Dorsolateral prefrontal cortex (tissue), 122 donors: ENCODE measurements at places on chromosomes 13 and 19.

DNA sequence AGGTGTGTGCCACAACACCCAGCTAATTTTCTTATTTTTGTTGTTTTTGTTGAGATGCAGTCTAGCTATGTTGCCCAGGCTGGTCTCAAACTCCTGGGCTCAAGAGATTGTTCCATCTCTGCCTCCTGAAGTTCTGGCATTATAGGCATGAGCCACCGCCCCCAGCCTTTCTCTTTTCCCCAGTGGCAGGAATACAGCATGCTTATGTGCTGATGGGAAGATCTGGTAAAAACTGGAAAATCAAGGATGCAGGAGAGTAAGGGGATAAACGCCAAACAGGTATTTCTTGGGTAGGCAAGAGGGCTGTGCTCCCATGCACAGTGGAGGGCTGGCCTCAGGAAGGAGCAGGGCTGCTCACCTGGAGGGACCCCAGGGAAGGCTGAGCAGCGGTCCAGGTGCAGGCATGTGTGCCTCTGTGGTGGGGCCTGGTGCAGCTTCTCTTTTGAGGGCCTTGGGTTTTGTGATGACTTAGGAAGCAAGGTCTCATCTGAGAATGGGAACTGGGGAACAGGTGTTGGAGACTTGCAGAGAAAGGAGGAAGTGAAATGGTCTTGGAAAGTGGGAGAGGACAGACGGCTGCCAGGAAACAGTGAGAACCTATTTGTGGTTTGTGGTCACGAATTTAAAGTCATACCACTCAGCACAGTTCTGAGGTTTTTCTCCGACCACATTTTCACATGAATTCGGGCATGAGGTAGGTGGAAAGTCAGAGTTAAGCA, 106.5 kb downstream of the TEX26 start:
- DNase-seq = no peak

DNA sequence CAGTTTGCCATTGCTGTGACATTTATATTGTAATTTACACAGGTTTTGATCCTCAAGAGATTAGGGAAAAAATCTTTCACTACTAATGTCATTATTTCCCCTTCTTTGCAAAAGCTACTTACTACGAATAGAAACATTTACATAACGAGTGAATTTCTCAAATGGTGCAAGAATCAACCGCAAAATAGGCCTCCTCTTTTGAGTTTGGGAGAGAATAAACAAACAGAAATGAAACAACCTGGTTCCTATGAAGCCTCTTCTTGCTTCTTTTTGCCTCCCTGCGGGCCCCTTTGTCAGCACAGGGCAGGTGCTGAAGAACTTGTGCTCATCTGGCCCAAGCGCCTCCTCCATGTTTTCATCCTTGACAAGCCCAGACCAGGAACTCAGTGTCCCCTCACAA, 10.1 kb upstream of the GJA3 start:
- DNase-seq = no peak

- no peak for DNase-seq
These were observed 26.2 kb upstream of the MIER2 start for GRCh38 chr19:370641-371330.

GRCh38 chr19:15841875-15842569, 26.6 kb upstream of the OR10H1 start:
- no peak for DNase-seq

DNA sequence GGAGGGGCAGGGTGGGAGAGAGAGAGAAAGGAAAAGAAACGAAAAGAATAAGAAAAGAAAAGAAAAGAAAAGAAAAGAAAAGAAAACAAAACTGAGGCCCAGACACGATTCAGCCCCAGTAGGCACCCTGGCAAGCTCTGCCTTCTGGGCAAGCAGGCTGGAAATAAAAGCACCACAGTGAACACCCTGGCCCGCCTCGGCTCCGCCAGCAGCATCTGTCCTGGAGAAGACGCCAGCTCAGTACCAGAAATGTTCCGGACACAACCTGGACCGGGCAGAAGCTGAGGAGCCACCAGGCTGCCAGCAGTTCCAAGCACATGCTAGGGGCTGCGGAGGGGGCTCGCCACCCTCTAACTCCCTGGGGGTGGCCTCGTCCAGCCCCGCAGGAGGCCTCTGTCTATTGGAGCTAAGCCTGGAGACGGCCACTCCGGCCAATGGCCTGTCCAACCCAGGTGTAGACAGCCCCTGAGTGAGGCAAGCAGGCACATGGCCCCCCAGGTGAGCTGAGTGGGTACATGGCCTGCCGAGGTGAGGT, 11.4 kb upstream of the CPAMD8 start:
- DNase-seq = peak; percentile 20

GRCh38 chr13:100627120-100627519, 38.5 kb upstream of the GGACT start:
- DNase-seq = no peak

DNA sequence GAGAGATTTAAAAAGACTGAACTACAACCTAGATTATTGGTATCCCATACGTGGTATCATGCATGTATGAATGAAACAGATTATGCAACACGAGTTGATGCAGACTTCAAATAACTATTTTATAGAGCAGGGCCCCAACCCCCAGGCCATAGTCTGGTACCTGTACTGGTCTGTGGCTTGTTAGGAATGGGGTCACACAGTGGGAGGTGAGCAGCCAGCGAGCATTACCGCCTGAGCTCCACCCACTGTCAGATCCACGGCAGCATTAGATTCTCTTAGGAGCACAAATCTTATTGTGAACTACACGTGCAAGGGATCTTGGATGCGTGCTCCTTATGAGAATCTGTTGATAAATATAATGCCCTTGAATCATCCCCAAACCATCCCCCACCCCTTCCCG, 320.2 kb downstream of the TBC1D4 start:
- no peak for DNase-seq

DNA sequence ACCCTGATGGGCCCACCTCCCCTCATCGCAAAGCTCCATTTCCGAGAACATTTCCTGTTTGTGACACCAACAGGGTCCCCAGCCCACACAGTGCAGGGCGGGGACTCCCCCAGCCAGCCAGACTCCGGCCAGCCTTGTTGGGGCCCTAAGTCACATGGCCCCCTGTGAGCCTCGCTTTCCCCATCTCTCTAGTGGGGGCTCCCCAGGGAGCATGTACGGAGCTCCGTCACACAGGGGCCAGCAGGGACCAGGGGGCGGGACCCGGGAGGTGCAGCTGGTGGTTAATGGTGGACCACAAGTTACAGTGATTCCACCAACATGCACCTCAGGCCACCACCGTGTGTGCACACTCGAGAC, 1.7 kb downstream of the TBXA2R start:
- no peak for DNase-seq

GRCh38 chr19:20968092-20968491, 45.0 kb downstream of the ZNF85 start:
- no peak for DNase-seq

GRCh38 chr13:72204291-72204690, 337.3 kb upstream of the DACH1 start:
- DNase-seq = no peak

DNA sequence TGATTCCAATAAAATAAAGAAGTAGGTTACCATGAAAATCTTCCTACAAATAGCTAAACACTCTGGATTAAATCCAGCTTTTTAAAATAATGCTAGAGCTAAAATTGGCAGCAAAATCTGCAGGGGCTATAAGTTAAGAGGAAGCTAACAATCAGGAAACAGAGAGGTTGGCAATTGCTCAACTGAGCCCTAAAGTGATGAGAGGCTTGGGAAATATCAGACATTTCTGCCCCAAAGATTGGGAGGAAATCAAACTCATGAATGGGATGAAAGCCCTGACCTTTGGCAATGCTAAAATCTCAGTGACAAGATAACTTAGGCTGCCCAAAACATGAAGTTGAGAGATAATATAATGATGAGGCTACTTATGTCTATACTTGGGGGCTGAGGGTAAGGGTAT, 1437.9 kb downstream of the EFNB2 start:
- DNase-seq = no peak

- DNase-seq = no peak
These were observed 38.5 kb downstream of the SPATA13 start for GRCh38 chr13:24199016-24199415.

DNA sequence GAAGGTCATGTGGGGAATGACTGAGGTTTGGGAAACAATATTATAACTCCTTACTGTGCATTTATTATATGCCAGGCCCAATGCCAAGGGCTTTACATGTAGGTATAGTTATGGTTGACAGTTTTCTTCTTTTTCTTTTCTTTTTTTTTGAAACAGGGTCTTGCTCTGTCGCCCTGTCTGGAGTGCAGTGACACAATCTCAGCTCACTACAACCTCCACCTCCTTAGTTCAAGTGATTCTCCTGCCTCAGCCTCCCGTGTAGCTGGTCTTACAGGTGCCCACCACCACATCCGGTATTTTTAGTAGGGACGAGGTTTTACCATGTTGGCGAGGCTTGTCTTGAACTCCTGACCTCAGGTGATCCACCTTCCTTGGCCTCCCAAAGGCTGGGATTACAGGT, 13.8 kb downstream of the RTN2 start:
- no peak for DNase-seq

DNA sequence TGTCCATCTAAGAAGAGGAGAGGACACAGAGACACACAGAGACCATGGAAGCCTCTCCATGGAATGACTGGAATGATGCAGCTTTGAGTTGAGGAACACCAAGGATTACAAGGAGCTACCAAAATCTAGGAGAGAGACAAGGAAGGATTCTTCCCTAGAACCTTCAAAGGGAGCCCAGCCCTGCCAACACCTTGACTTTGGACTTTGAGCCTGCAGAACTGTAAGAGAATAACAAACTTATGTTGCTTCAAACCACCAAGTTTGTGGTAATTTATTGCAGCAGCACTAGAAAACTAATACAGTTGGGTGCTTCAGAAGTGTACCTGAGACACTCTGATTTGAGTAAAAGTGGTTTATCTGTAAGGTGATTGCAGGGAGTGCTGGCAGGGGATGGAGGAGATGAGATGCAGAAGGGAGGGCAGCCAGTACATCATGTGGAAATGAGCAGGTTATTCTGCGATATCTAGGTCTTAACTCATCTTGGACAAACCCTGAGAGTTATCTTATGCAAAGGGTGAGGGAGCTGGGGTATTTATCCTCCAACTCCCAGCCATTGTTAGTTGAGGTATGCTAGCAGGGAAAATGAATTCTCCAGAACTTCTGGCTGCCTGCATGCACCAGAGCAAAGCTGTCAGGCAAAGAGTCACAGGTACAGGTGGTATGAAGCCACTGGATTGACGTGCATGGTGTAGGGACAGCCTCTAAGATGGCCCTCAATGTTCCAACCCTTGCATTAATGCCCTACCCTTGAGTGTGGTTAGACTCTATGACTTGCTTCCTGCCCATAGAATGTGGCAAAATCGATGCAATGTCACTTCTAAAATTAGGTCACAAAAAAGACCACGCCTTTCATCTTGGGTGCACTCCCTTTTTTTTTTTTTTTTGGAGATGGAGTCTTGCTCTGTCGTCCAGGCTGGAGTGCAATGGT, 31.3 kb upstream of the ADGRL1 start:
- no peak for DNase-seq

GRCh38 chr13:110636053-110636475, 20.7 kb downstream of the NAXD start:
- DNase-seq = no peak

DNA sequence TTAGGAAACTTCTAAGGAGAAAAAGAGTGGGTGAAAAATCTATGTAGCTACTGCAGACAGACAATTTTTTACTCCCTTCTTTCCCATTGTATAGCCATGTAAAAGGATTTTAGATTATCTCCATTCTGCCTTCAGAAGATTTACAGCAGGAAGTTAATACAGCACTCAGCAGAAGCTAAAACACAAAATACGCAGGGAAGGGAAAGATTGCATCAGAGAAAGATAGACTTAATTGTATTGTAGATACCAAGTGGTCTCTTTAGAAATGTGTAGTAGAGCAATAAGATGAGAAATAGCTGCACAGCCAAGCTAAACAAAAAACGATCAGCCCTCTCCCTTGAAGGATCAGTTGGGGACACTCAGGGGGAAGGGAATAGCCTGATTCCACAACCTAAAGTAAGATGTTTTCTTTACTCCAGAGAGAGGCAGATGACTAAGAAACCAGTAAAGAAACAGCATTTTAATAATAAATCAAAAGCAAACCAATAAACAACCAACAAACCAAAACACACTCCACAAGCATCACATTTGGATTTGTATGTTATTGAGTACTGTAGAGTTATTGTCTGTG, 236.7 kb upstream of the SLITRK1 start:
- DNase-seq = no peak

- no peak for DNase-seq
These were observed 3.7 kb upstream of the ZNF444 start for GRCh38 chr19:56137405-56137804.

DNA sequence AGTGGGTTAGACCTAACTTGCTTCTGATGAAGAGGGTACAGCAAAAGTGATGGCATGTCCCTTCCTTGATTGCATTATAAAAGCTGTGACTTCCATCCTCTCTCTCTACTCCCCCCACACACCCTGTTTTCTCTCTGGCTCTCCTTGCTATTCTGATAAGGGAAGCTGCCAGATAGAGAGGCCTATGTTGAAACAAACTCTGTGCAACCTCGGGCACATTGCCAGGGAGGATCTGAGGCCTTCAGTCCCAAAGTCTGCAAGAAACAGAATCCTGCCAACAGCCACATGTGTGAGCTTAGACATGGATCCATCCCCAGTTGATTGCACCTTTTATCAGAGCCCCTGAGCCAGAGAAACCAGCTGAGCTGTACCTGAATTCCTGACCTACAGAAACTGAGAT, 44.8 kb upstream of the ARGLU1 start:
- DNase-seq = no peak

DNA sequence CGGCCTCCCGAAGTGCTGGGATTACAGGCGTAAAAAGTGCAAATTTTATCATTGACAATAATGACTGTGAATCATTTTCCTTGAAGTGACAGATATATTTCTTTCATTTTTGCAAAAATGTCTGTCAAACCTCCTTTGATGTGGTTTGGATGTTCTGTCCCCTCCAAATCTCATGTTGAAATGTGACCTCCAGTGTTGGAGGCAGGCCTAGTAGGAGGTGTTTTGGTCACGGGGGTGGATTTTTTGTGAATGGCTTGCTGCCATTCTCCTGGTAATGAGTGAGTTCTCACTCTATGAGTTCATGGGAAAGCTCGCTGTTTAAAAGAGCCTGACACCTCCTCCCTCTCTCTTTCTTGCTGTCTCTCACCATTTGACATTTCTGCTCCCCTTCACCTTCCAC, 5.5 kb upstream of the SLC1A6 start:
- no peak for DNase-seq

DNA sequence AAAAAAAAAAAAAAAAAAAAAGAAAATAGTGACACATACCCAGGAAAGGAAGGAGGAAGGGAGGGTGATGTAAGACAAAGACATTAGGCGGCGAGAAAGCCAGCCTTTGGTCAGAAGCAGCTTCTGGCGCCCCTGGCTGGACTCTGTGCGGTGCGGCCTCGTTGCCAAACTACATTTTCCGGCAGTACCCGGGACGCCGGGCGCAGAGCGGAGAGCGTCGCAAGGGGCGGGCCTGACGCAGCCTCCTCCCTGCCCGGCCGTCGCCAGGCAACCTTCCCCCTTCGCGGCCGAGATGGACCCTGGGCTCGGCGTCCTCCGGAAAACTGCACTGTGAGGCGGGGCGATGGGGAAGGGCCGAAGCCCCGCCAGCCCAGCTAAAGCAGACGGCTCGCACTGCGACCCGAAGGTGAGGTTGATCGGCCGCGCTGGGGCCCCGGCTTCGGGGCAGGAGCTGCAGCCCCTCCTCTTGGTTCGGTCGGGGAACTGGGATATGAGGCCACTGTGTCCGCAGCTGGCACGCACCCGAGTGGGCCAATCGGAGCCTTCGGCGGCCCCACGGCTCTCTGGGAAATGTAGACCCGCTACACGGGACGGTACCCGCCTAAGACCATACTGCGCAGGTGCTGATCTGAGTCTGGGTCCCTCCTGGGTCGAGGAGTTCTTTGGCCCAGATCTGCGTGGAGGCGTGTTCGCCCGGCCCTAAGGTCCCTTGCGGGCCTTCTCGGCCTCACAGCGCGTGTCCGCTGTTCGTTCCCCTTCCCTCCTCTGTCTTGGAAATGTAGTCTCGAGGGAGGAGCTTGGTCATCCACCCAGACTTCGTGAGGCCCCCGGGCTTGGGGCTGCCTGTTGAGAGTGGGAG, 2.3 kb upstream of the MZF1 start:
- DNase-seq = peak; percentile 88
